Activated T-helper 1 cell treated with anti-CD3 and anti-CD28 coated beads, Interleukin-12 subunit alpha, Interleukin-12 subunit beta, Interleukin-2, Interleukin-4 antibody, amounts not matched to agents 30 ng/mL and 10 ng/mL and 1 ng/mL, durations not matched to agents 14 hours and 24 hours and 36 hours (primary cell): ENCODE measurements at places on chromosomes 5 and 9. TPM values are rescaled to one million over a fixed set of nuclear protein-coding genes. Genes with fewer than 3 reads are reported as not detected.

CER1 gene
- total RNA-seq, result not detected in 2 replicates

CAMK2A gene
- total RNA-seq, result not detected in 2 replicates

WDR38 gene
- not detected in 2 replicates for total RNA-seq

CNTNAP3B gene
- total RNA-seq, result not detected in 2 replicates

PTAR1 gene
- total RNA-seq, result 47.5 and 52.3 TPM in 2 replicates

OTP gene
- not detected in 2 replicates for total RNA-seq

HTR4 gene
- not detected in 2 replicates for total RNA-seq

LCN15 gene
- not detected in 2 replicates for total RNA-seq

CD72 gene
- total RNA-seq, result 8.3 and 9.6 TPM in 2 replicates

CNTFR gene
- not detected in 2 replicates for total RNA-seq

JADE2 gene
- 70.2 and 74.3 TPM in 2 replicates for total RNA-seq

AQP7 gene
- total RNA-seq, result not detected in 2 replicates

CHSY3 gene
- not detected in 2 replicates for total RNA-seq

PCDHB3 gene
- not detected in 2 replicates for total RNA-seq
